Neural crest cell (in vitro differentiated cells): ENCODE measurements at places on chromosomes 4 and X. TPM values are rescaled to one million over a fixed set of nuclear protein-coding genes. Genes with fewer than 3 reads are reported as not detected.

- no peaks in the 10 kb centered on the region for H3K4me1 ChIP-seq
- no peak overlapping the region for H3K4me3 ChIP-seq
- H3K27ac ChIP-seq, result no peak overlapping the region
- no peaks in the 10 kb centered on the region for H3K36me3 ChIP-seq
- DNase-seq, result no peak
Observed at GRCh38 chrX:22575161-22575845, 302.6 kb downstream of the CBLL2 start.

DUSP21 gene
- not detected in 2 replicates for total RNA-seq

GRCh38 chrX:109635146-109635545, 10.2 kb upstream of the KCNE5 start:
- peaks cover 8% of the 10 kb centered on the region for H3K36me3 ChIP-seq
- no peak overlapping the region for H3K27ac ChIP-seq
- no peak for DNase-seq
- H3K27me3 ChIP-seq, result no peaks in the 10 kb centered on the region
- H3K4me1 ChIP-seq, result no peaks in the 10 kb centered on the region

RGN gene
- 0.27 and 0.70 TPM in 2 replicates for total RNA-seq
